ENCODE measurements at places on chromosomes 2 and 18. TPM values are rescaled to one million over a fixed set of nuclear protein-coding genes. Genes with fewer than 3 reads are reported as not detected.

GRCh38 chr2:234275515-234275914 is 221.4 kb downstream of the ARL4C start:
- no peak for DNase-seq

GRCh38 chr18:78605255-78605654 is 374.4 kb upstream of the SALL3 start:
- DNase-seq, result no peak

DNA sequence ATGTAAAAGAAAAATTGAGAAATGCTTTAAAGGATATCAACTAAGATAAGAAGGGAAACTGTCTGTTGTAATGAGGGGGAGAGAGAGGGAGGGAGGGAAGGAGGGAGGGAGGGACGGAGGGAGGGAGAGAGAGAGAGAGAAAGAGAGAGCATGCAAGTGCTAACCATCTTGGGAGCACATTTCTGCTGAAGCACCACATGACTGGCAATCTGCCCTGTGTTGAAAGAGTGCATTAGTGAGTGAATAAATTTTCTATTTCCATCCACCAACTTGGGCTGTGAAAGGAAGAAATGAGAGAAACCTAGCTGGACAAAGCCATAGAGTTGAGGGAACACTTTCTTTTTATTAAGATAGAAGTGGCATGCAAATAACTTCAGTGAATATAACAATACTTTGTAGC is 110.7 kb downstream of the TMX3 start:
- no peak for DNase-seq

GRCh38 chr18:35061804-35062203 is 20.6 kb downstream of the MAPRE2 start:
- no peak for DNase-seq

GRCh38 chr18:9139400-9140039 is 2.9 kb downstream of the ANKRD12 start:
- DNase-seq, result no peak

Gene ATP8B1
- 26.4 TPM for polyA plus RNA-seq

Gene FRZB
- 12.1 TPM for polyA plus RNA-seq

Gene TCF7L1
- polyA plus RNA-seq, result 49.5 TPM

Gene EFHD1
- polyA plus RNA-seq, result 96.1 TPM

Gene PSD4
- polyA plus RNA-seq, result 9.2 TPM

Gene C1QL2
- not detected for polyA plus RNA-seq

All from right renal pelvis (tissue), 4 donors.